ENCODE measurements at places on chromosomes 4 and X. TPM values are rescaled to one million over a fixed set of nuclear protein-coding genes. Genes with fewer than 3 reads are reported as not detected.

The CT45A10 gene
- total RNA-seq = not detected

The HTRA3 gene
- 14.9 TPM for total RNA-seq

The OTOP1 gene
- not detected for total RNA-seq

The GPRASP1 gene
- 10.2 TPM for total RNA-seq

All from posterior vena cava (tissue), 2 donors.